Germinal center (tissue), 1 donor: ENCODE measurements at places on chromosomes 6 and 20.

DNA sequence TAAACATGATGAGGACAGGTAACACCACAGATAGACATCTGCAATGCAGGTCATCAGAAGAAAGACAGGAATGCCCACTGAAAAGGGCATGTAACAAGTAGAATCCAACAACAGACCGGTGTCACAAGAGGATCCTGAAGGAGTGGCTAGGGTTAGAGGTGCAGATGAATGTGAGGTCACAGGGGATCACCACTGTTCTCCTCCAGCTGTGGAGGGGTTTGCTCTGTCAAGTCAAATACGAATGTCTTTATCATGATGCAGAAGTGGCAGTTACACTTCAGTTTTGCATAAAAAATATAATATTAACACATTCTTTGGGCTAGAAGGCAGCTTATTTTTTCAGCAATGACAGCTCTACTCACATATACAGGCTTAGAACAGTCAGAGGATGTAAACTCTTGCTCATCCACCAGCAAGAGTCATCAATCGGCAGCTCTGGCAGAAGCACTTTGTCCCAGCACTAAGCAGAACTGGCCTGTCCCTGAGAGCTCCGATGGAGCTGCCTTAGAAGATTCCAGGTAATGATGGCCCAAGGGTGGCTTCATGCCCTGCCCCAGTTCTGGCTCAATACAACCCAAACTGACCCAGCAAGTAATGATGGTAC lies 130.4 kb upstream of the TRAF3IP2 start:
- DNase-seq: no peak

DNA sequence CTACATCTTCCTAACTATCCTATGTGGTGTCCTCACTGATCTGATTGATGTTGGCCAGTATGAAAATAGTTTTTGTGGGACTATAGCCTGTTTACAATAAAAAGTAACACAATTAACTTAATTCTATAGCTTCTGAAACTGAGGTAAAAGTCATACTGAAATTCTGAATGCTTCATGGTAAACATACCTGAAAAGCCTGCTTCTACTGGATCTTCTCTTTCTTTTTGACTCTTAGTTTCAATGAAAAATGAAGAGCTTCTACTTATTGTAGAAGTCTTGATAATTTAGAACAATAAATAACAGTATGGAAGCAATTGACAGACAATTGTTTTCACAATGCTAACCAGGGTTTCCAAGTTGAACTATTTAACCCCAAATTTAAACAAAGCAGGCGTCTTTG lies 383.9 kb upstream of the MMS22L start:
- DNase-seq: no peak

DNA sequence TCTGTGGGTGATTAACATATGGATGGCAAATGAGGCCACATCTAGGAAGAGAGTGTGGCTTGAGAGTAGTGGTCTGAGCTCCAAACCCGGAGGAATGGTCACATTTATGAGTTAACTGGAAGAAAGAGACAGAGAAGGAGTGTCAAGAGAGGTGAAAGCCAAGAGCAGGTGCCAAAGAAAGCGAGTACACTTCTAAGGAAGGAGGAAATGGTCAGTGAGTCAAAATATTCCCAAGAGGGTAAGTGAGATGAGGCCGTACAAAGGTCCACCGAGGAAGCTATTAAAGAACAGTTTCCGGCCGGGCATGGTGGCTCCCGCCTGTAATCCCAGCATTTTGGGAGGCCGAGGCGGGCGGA lies 104.5 kb upstream of the RNF24 start:
- no peak for DNase-seq

GRCh38 chr6:47344022-47344421 lies 34.3 kb upstream of the TNFRSF21 start:
- DNase-seq: no peak

DNA sequence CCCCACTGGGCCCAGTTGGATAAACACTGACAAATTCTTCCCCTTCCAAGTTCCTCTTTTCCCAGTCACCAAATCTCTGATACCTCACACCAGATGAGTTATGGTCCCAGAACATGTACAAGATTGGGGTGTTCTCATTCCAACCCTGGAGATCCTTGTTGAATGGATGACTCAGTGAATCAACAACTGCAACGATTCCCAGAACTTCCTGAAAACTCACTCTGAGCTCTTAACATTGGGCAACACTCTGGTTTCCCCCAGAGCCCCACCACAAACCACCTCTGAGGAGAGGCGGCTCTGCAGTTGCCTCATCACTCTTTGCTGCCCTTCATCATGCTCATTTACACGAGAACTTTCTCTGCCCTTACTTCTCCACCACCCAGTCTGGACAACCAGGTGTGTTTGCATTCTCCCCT lies 115.2 kb downstream of the MRPL14 start:
- no peak for DNase-seq

DNA sequence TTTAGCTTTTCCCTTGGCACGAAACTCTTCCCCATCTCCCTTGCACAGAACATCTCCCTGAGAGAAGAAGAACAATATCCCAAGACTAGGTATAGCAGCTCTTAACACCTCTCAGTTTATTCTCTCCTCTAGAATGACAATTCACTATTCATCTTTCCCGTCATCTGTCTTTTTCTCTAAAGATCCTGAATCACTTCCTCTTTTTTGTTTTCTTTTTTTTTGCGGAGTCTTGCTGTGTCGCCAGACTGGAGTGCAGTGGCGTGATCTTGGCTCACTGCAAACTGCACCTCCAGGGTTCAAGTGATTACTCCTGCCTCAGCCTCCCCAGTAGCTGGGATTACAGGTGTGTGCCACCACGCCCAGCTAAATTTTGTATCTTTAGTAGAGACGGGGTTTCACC lies 574.4 kb upstream of the MAP3K7 start:
- DNase-seq: no peak

- DNase-seq: no peak
These were observed 26.0 kb upstream of the PRDM1 start for GRCh38 chr6:106060167-106060566.

- no peak for DNase-seq
These were observed 413.8 kb upstream of the FLRT3 start for GRCh38 chr20:14751191-14751590.
